Keratinocyte (primary cell): ENCODE measurements at places on chromosomes 6 and 20.

DNA sequence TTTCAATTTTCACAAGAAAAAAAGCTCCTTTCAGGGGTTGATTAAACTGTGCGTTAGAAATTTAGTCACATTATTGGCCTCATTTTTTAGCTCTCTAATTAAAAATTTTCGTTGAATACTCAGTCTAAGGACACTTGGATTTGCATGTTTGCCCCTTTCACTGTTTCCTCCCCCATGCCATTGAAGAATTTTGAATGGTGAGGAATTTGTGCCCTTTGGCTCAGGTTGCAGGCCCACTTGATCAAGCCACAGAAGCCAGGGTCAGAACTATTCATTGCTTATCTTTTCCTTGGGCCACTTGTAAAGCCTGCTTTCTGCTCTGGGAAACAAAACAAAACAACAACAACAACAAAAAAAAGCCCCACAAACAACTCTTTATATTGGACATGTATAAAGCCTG, 12.2 kb downstream of the LIN28B start:
- DNase-seq: no peak

DNA sequence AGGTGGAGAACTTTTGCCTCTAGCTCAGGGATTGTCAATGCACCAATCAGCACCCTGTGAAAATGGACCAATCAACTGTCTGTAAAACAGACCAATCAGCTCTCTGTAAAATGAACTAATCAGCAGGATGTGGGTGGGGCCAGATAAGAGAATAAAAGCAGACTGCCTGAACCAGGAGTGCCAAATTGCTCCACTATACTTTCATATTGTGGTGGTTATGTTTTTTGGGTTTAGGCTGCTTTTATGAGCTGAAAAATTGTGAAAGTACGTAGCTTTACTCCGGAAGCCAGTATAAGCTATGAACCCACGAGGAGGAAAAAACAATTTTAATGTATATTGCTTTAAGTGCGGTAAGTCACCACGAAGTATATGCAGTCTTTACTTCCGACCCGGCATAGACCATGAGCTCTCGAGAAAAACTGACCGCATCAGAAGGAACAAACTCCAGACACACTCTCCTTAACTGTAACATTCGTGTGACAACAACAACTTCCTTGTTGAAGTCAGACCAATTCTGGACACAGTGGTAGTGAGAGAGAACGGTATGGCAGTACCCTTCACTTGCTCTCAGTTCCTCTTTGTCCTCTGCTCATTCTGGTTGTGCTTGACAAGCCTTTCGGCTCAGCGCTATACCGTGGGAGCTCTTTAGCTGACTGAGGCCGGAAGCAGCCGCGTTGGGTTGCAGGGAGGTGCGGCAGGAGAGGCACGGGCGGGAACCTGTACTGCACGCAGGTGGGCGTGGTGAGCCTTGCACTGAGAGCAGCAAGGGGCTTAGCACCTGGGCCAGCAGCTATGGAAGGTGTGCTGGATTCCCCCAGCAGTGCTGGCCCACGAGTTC, 81.9 kb upstream of the E2F3 start:
- DNase-seq: no peak

- no peak for DNase-seq
These were observed 10.3 kb upstream of the ZNF831 start for GRCh38 chr20:59153355-59153681.

DNA sequence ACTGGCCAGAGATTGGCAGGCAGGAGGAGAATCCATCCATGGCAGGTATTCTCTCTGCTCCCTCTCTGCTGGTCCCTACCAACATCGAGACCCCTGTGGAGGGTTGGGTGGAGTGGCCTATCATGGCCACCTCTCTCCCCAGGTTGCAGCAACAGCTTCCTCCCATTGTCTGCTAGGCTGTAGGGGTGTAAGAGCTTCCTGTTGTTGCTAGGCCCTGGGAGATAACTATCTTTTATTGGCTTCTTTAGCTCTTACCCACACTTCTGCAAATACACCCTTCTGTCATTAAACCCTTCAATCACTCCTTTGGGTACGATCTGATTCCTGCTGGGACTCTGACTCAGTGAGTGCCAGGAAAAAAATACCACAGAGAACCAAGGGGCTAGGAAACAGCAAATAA, 66.6 kb upstream of the FAM184A start:
- DNase-seq: no peak

DNA sequence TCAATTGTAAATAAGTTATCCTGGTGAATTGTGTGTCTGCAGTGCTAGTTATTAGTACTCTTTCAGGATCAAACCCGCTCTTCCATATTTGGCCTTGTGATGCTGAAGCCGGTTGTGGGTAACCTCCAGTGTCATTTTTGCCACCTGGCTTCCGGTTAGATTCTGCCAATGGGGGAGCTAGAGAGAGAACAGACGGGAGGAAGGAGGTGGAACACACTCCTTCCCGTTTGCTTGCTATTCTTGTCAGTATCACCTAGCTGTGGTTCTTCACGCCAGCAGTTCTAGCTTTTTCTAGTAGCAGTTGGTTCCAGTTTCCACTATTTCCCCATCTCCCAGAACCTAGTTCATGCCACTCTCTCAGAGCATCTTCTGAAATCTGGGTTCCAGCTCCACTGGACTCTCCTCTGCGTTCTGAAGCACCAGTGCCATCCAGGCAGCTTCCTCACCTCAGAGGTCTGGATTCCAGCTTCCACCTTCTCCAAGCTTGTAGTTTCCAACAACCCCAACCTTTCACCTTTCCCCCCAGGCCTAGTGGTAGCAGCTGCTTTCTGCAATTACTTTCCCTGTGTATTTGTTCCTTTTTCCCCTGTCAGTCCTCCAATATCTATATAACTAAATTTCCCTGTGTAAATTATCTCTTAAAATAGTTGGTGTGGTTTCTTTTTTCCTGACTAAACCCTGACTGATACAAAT, 46.9 kb upstream of the LOC128125822 start:
- DNase-seq: no peak

- no peak for DNase-seq
These were observed 193.9 kb downstream of the ZDHHC14 start for GRCh38 chr6:157574851-157575424.

DNA sequence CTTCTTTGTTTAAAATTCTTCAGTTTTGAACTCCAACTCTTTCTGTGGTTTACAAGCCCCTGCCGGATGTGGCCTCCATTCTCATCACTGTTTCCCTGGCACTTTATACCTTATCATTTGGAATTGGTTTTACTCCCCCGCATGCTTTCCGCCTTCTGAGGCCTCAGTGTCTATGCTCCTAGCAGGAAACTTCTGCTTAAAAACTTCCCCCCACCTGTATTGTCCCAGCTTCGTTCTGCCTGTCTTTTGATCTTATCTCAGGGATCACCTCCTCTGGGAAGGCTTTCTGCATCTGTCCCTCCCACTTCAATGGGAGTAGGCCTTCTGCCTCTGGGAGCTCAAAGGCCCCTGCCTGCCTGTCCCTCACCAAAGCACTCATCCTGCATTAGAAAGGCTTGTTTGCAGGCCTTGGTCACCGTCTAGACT, 3.4 kb upstream of the ANGPT4 start:
- DNase-seq: no peak

DNA sequence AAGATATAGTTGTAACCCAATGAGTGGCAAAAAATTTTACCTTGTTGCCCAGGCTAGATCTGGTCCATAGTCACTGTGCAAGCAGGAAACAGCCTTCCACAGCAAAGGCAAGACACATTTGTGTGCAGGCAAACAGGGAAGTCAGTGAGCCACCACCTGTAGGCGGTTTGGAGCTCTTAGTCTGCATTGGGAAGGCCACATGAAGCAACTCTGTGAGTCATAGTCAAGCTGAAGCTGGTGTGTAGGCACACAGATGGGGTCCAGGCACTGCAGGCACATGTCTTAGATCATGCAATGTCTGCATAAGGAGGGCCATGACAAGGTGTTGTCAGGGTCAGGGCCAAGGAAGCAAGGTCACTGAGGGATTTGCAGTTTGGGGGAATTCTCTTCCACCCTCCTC, 543.2 kb upstream of the EPHA7 start:
- no peak for DNase-seq

DNA sequence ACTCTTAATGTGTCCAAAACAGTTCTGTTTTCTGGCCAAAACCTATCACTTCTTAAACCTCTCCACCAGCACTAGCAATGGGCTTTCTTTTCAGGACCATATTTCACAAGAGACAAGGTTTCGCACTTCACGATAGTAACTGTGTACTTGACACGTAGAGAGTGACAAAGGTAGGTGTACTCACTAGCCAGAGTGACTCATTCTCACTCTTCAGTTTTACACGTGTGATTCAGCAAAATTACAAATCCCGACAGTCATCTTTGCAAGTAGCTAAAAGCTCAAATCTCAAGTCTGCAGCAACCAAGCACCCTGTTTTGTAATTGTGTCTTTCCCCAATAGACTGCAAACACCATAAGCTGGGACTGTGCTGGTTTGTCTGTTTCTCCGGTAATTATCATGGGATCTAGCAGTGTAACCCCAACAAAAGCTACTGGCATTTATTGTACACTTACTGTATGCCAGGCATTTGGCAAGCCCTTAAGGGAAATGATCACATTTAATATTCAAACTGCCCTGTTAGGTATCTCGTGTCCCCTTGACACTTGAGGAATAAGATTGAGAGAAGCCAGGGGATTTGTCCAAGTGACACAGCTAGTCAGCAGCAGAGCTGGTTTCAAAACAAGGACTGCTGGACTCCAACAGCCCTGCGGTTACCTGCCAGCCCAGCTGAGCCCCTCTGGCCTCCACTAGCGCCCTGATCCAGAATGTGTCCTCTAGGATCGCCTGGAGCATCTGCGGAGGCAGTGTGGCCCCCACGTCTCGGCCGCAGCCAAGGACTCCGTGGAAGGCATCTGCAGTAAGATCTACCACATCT, 9.9 kb downstream of the PCIF1 start:
- no peak for DNase-seq

DNA sequence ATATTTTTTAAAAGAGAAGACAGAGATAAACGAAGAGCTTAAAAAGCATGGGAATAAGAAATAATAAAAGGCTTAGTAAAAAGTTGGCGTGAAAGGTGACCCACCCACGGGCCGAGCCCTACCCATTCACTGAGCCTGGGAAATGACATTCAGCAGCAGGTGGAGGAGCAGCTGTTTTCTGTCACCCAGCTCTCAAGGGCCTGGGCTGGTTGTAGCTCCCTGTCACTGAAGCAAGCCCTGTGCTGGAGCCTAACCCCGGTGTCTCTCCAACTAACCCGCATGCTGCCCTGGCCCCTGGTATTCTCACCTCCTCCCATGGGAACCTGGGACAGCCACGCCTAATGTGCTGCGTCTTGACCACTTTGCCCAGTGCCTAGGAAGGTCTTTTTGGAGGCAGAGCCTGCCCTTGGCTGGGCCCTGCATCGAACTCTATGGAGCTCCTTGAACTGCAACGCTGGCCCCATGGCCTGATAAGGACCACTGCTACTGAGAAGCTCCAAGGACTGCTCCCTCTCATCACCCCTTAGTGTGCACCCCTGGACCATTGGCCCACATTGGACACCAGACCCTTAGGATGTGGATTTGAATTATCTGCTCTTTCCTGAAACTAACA, 68.8 kb upstream of the IYD start:
- DNase-seq: no peak

DNA sequence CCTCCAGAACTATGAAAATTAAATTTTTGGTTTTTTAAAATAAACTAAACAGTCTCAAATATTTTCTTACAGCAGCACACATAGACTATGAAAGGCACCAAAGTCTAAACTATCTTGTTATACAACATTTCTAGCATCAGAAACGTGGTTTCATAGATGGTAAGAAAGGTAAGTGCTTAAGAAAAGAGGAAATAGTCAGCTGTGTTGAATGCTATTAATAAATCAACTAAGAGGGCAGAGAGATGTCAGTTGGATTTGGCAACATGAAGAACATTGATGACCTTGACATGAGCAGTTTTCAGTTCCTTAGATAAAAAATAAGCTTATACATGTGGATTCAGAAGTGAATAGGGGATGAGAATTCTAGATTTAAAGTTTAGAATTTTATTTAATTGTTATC, 113.6 kb downstream of the RFX6 start:
- no peak for DNase-seq

DNA sequence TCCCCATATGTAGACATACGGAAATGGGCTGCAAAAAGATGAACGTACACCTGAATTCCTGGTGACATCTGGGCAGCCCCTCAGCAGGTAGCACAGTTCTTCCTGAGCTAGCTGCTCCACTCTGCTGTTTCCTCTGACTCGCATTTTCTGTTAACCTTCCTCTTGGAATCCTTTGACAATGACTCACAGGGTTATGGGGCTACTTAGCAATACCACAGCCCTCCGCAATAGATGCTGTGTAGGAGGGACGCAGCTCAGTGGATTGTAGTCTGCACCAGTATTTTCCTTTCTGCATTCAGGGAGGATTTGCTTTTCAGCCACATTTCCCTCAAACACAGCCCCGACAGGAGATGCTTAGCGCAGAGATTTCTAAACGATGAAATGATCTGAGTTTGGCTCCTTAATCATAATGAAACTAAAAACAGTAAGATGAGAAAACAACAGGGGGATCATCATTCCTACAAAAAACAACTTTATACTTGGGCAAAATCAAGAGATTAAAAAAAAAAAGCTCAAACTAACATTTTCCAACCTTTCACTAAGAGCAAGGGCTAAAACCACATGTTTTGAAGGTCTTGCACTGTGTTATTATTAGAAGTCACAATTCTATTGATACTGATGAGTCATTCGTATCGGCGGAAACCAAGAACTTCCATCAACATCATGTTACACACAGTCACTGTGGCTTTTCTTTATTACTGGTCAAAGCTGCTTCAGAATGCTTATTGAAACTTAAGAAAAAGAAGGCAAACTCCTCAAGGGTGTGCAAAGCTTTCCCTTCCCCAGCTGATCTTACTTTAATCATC, 12.2 kb downstream of the BACH2 start:
- DNase-seq: no peak

DNA sequence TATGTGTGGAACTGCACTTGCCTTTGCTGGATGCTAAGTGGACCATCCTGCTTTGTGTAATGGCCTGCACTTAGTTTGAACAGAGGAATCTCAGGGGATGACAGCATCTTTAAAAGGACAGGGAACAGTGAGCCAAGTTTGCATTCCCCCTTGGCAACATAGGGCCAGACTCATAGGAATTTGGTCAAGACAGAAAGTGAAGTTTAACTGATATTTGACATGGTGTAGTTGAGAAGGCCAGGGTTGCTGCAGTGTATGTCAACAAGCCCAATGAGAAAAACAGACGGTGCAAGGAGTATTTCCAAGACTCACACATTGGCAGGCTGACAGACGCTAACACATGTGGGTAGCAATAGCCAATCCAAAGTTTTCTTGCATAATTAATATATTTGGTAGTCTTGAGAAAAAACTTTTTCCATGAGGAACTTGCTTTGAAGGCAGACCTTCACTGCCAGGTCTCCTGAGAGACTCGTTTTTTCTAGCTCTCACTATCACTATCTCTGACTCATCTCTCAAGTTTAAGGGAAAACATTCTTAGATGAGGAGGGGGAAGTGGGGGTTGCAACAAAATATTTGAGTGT, 213.8 kb downstream of the IBTK start:
- no peak for DNase-seq
